CD4-positive, alpha-beta T cell treated with Interleukin-10 for 1 hour (primary cell): ENCODE measurements at places on chromosomes 1 and 21.

DNA sequence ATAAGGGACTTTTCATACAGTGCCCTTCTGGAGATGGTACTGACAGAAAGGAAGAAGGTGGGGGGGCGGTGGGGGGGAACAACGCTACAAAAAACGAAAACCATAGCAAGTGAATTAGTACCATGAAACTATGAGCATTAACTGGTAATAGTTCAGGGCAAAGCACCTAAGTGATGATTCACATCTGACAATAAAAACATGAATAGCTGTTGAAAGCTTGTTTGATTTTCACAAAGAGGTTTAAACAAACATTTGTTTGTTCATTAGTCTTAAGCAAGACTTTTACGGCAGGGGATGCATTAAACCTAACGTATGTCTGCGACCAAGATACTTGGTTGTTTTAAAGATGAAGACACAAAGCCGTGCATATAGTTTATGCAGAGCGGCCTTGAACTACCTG lies 177.5 kb downstream of the LMO4 start:
- no peak for DNase-seq

- peak; percentile 33 for DNase-seq
Measured at GRCh38 chr1:24694380-24694843, 50.8 kb upstream of the CLIC4 start.

DNA sequence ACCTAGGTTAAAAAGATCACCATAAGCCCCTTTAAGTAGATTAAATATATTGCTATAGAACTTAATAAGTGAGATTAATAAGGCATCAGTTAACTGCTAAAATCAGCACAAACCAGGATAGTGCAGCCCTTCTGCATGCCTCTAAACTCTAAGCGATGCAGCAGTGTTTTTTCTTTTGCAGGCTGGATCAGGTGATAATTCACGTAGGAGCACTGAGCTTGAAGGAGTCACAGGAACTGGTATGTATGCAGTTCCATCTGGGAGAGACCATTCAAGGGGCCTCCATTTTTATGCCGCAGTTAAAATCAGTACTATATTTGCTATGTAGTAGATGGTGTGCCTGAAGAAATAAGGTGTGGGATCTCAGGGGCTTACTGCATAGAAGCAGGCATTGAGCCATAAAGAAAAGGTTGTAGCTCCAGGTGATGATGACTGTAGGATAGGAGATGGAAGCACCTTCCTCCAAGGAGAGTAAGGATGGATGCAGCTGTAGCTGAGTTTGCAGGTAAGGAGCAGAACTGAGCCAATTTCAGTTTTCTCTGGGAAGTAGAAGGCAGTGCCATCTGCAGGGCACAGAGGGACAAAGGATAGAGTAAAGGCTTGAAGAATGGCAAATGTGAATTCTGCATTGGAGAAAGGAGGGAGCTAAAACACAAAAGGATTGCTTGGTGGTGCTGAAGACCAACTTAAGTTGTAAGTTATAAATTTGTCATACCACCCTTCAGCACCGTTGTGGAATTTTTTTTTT lies 22.6 kb downstream of the NPL start:
- DNase-seq: no peak

- peak; percentile 91 for DNase-seq
Measured at GRCh38 chr1:100249537-100250257, at the start of gene DBT. Gene DBT (minus strand): TSS chr1:100249834. CDS start chr1:100249820, 14 bp downstream.

DNA sequence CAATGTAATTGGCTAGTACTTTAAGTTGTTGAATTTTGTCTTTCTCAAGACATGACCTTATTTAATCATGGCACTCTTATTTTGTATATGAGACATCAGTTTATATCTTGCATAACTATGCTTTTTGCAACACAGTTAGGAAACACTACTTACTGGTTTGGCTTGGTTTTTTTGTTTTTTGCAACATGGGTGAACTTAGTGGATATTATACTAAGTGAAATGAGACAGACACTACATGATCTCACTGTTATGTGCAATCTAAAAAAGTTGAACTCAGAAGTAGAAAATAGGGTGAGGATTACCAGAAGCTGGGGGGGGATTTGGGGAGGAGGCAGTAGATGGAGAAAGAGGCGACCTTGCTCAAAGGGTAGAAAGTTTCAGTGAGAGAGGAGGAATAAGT lies 132.1 kb downstream of the PLA2G4A start:
- DNase-seq: no peak

DNA sequence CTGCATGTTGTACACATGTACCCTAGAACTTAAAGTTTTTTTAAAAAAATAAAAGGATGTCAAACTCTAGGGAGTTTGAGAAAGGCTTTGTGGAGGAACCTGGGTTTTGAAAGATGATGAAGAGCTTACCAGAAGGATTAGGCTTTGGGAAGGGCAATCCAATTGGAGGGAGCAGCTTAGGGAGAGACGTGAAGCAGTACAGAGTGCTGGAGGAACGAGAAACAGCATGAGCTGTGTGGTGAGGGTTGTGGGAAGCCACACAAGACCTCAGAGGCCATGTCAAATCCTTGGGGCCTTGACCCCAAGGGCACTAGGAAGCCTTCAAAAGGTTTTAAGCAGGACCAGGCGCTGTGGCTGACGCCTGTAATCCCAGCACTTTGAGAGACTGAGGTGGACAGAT lies 8.4 kb upstream of the KPNA6 start:
- DNase-seq: no peak

- DNase-seq: peak; percentile 50
Measured at GRCh38 chr1:24992761-24993211, 62.7 kb upstream of the RUNX3 start.

GRCh38 chr1:218524526-218524925 lies 179.4 kb downstream of the TGFB2 start:
- no peak for DNase-seq

DNA sequence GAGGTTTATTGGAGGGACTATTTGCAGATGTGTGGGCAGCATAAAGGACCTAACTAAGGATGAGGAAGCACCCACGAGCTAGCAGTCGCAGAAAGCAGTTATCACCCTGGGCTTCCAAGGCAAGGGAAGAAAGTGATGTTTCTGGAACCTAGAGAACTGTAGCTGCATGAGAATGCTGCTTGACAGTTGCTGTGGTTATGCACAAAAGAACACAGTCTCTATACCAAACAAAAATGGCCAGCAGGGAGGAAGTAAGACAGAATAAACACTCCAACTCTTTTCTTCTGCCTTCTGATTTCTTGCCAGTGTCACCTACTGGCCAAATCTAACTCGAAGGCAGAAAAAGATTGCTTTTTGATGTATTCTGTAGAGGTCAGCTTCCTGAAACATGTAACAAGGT lies 190.2 kb downstream of the RASAL2 start:
- no peak for DNase-seq

- no peak for DNase-seq
Measured at GRCh38 chr1:232556351-232556750, 73.6 kb downstream of the SIPA1L2 start.

DNA sequence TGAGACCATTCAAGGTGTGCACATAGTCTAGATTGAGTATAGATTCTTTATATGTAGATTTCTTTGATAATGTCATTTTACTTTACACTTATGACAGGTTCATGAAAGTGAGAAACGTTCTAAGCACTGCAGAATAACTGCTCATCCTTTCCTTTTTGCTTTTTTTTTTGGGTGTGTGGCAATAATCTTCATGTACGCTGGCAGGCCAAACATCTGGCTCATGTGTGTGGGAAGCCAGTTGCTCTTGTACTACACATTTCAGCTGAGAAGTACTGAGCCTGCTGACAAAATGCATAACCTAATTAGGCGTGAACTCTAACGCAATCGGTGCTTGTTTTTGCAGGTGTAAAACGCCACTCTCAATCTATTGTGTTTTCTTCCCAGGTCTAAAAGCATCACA lies 350.8 kb upstream of the KAZN start:
- no peak for DNase-seq

- DNase-seq: no peak
Measured at GRCh38 chr1:53696571-53696970, 42.4 kb downstream of the GLIS1 start.

DNA sequence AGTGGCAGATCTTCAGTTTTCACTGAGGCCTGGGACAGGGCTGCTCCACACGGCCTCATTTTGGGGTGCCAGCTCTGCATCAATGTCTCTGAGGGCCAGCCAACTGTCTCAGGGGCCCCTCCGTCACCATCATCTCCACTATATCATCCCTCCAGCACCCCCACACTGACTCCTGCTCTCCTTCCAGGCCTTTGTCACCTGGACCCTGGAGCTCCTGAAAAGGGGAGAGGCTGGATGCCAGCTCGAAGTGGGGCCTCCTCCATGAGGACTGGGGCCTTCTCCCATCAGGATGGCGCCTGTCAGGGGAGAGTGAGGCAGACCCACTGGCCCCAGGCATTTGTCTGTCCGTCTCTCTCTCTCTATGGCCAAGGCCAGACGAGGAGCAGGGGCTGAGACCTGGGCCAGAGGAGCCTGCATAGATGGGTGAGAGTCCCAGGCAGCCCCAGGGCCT lies 44.7 kb upstream of the LRP8 start:
- DNase-seq: no peak

DNA sequence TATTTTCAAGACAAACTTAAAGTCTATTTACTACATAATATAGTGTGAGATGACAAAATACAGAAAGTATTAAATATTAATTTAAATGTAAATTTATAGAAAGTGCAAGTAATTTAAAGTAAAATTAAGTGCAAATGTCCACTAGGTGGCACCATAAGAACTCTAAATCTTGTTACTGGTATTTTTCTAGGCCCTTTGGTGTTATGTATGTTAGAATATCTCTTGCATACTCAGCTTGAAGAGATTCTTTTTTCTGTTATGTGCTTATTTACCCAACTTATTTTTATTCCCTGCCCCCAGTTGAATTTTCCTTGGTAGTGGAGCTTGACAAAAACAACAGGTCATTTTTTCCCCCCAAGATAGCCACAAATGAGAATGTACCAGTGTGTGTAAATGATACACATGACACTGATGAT lies 71.5 kb downstream of the RPS6KC1 start:
- DNase-seq: peak; percentile 41

DNA sequence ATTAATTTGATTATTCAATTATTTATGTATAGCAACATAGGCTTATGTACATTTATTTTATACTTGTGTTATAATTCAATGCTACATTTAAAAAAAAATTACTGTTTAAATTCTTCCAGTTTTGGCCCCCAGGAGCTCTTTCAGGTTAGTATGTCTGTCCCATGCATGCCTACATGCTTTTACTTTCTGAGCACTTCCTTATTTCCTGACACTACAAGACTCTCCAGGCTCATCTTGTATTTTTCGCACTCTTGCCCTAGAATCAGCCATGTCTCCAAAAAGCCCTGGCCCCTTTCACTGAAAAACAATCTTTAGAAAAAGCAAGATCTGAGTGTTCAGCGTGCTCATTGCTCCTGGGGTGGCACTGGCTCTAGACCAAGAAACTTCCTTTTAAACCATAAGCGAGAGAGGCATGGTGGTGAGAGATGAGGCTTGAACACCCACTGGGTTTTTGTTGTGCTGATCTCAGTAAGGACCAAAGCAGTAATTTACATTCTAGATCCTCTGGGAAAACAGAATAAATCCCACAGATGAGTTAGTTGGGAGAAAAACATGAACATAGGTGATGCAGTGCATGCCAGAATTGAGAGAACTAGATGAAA lies 95.0 kb downstream of the SLC30A10 start:
- no peak for DNase-seq

GRCh38 chr1:238401144-238401543 lies 510.4 kb upstream of the ZP4 start:
- DNase-seq: no peak

DNA sequence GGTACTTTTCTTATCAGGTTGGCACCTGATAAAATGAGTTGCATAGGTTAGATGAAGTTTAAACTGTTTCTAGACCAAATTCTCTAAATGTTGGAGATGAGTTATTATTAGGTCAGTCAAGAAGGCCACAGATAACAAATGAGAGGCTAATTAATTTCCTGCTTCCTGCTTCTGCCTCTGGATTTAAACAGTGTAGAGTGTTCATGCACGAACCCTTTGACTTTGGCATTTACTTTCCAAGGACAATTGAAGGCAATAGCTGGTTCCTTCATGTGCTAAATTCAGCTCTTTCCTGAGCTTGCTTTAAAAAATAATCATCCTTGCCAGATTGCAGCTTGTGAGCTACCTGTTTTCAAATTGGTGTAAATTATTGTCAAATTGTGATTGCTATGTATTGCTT lies 80.6 kb downstream of the RASAL2 start:
- no peak for DNase-seq

DNA sequence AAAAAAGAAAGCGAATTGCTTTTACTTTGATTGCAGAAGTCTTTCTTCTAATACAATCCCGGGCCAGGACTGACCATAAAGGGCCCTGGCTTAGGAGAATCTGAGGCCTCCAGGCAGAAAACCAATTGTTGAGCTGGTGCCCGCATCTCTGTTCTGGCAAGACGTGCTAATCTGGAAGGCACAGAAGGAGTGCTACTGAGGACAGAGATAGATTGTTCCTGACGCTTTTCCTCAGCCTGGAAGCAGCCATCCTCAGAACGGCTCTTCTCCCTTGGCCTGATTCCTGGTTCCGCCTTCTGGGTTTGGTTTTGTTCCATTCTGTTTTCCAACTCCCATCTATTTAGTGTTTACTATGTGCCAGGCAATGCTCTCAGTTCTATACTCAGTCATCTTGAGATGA lies 44.8 kb upstream of the SPOCD1 start:
- no peak for DNase-seq

GRCh38 chr1:43822040-43822690 lies 111.4 kb upstream of the ARTN start:
- DNase-seq: no peak

GRCh38 chr1:244957122-244957521 lies 92.8 kb upstream of the HNRNPU start:
- no peak for DNase-seq

DNA sequence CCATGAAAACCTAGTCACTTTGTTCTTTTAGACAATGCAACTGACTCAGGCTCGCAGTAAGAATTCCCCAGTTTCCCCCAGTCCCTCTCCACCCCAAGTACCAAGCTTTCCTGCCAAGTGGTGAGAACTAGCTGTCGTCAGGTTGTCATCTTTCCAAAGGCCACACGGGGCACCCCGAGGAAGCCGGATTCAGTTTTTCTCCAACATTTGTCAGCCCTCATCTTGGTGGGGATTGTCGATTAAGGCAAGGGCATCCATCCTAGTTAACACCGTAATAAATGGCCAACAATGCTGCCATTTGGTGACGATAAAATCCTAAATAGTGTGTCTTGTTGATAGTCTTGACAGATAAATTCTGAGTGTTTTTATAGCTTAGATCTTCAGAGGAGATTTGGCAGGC lies 55.9 kb upstream of the PROX1 start:
- DNase-seq: no peak

- no peak for DNase-seq
Measured at GRCh38 chr1:21384620-21385019, 55.3 kb upstream of the NBPF3 start.

DNA sequence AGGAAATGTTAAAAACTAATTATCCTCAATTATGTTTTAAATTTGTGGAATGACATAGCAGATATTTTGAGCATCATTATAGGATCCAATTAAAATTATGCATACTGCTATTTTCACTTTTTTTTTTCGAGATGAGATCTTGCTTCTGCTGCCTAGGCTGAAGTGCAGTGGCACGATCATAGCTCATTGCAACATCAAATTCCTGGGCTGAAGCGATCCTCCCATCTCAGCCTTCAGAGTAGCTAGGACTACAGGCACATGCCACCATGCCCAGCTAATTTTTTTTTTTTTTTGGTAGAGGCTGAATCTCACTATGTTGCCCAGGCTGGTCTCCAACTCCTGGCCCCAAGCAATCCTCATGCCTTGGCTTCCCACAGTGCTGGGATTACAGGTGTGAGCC lies 11.3 kb upstream of the SLC1A7 start:
- no peak for DNase-seq
